ENCODE measurements at places on chromosomes 11 and 22.

- DNase-seq = no peak
These were observed 19.6 kb upstream of the OR8D2 start for GRCh38 chr11:124339396-124340141.

GRCh38 chr11:75328426-75329277 is 22.8 kb downstream of the ARRB1 start:
- peak; percentile 27 for DNase-seq

DNA sequence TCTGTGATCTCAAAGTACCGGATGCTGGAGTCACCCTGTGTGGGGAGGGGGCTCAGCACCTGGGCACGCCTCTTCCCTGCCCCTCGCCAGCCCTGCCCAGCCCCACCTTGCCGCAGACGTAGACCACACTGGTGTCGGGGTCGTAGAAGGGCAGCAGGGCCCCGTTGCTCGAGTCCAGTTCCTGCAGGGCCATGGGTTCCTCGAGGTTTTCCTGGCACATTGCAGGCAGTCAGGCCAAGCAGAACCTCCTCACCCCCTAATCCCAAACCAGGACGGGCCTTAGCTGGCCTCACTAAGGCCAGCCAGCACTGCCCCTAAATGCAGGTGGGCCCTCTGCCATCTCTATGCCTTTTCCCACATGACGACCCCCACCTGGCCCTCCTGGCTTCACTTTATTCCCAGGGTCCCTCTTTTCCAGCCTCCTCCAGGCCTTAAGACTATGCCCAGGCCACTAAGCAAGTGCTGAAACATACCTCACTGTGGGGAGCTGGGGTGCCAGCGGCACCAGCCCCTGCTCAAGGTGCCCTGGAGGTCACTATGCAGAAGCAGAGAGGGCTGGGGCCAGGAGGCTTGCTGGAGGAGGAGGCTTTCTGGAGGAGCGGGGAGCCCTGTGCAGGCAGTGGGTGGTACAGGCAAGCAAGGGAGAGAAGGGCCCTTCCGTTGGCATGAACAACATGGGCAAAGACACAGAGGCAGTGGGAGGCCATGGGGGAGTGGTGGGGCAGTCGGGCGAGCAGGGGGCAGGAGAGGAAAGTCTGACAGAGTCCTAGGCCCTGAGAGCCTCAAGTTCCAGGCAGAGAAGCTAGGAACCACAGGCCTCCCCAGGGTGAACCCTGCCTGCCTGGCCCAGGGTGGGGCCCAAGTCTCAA is 2.8 kb downstream of the CORO1B start:
- DNase-seq = no peak

DNA sequence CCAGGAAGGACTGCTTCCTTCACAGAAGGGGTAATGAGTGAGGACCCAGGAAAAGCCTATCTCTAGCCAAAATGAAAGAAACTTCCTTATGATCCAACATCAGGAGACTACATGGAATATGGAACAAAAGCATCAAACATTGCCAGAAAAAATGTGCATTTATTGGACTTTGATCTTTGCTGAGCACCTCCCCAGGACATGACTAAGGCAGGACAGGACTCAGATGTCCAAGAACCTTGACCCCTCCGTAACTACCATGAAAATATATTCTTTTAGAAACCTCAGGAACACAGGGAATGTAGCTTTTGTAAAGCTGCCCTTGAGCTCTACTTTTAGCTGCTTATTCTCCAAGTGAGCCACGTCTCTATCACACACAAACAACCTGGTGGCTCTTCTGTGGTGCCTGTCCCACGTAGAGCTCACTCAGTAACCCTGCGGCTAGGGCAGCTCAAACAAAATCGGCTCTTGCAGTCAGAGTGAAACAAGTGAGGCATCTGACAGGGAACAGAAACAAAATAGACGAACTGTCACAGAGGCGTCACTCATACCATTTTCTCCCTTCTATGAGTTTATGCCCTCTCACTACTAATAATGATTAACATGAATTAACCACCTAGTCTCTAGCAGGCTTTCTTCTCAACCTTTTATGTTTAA is 471.5 kb upstream of the API5 start:
- no peak for DNase-seq

DNA sequence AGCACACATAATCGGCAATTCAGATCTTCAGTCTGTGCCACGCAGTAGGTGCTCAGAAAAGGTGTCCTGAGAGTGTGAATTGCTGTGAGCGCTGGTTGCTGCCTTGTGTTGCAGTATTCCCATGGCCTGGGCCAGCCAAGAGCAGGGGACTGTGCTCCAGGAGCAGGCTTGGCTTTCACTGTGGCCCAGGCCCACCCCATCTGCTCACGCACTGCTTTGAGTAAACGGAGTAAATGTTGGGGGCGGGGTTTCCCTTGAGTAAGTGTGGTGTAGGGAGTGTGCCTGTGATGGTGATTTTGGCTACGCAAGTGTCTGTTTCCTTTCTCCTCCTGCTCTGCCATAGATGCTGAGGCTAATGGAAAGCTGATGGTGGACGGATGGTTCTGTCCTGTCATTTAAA is 2.3 kb downstream of the CTTN start:
- DNase-seq = no peak

GRCh38 chr11:26527685-26528084 is 44.4 kb downstream of the MUC15 start:
- DNase-seq = no peak

GRCh38 chr11:116641561-116642045 is 131.2 kb downstream of the BUD13 start:
- DNase-seq = no peak

GRCh38 chr11:35098855-35099254 is 40.1 kb upstream of the CD44 start:
- no peak for DNase-seq

DNA sequence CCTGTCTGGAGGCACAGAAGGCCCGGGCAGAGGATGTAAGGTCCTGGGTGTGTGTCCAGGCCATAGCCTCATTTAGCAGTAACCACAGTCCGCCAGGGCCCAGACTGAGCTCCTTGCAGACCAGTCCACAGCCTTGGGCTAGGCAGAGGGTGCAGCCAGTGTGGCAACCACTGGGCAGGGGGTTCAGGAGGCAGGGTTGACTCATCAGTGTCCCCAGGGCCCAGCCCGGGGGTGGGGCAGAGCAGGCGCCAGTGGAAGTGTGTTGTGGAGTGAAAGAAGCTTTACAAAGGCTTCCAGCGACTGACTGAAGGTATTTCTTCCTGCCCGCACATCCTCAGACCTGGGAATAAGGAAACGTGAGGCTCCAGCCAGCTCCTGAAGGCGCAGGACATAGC is 27.7 kb upstream of the WNT11 start:
- DNase-seq = no peak

- no peak for DNase-seq
These were observed 35.9 kb upstream of the HORMAD2 start for GRCh38 chr22:30044369-30044768.

DNA sequence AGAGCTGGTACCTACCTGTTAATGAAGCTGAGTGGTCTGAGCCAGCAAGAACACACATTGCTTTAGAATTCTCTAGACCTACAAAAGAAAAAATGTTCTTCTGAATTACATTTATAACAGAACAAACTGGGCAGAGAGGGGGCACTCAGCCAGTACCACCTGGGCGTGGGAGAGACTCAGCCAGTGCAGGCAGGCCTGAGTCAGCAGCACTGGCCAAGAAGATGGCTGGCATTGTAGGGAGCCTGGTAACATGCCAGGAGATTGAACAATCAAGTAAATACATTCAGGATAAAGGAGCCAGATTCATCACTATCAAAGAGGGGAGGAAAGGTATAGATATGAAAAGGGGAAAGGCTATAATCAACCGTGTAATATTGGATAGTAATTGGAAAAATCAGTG is 19.9 kb downstream of the SERGEF start:
- DNase-seq = no peak

GRCh38 chr11:74248469-74248868 is 63.0 kb downstream of the P4HA3 start:
- DNase-seq = no peak

DNA sequence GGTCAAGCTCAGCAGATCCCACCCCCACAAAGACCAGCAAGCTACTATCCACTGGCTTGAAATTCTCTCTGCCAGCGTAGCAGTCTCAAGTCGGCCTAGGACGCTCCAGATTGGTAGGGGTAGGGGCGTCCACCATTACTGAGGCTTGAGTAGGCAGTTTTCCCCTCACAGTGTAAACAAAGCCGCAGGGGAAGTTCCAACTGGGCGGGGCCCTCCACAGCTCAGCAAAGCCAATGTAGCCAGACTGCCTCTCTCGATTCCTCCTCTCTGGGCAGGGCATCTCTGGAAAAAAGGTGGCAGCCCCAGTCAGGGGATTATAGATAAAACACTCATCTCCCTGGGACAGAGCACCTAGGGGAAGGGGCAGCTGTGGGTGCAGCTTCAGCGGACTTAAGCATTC is 1064.9 kb upstream of the TENM4 start:
- no peak for DNase-seq

GRCh38 chr22:39388261-39389011 is 11.1 kb upstream of the TAB1 start:
- peak; percentile 28 for DNase-seq

DNA sequence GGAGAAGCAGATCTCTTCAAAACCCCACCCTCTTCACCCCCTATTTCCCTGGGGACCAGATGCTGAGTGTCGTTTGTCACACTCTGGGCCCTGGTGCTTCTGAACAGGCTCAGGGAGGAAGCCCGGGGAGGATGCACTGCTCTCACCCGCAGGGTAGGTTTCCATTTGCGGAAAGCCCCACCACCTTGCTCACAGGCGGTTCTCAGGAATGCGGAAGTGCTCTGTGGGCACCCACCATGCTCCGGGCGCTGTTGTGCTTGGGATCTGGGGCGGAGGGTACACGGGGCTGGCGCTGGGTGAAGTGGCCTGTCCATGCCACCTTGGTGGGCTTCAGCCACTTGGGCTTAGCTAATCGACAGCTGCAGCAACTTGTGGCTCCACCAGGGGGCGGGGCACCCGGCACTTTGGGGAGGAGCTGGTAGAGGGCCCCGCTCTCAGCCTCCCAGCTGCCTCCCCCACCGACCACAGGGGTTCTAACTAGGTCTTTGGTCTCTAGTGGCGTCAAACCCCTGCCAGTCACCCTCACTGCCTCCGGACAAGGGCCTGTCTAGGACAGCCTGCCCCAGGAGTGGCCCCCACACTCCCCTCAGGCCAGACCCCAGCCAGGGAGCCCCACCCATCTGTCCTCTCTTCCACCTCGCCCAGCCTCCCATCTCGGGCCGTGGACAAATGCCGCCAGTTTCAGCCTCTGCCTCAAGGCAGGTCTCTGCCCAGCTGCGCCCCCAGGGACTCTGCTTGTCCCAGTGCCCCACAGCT is 7.4 kb downstream of the NDUFV1 start:
- peak; percentile 74 for DNase-seq

DNA sequence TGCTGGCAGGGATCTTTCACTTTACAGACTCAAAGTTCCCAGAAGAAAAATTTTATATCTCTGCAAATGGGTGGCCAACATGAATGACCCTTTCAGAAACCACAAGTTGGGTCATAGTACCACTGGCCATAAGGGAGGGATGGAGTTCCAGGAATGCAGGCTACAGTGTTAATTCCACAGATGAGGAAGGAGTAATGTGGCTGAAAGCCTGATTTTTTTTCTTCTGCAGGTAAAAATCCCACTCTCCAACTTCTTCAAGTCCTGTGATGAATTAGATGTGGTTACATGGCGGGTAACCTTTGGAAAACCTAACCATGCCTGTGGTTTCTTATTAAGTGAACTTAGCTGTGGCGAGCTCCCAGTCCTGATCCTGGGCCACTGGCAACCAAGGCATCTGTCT is 103.2 kb downstream of the SLC1A2 start:
- no peak for DNase-seq

GRCh38 chr11:112437096-112437495 is 176.4 kb upstream of the PLET1 start:
- no peak for DNase-seq

GRCh38 chr22:26679003-26679629 is 21.7 kb downstream of the MIAT start:
- DNase-seq = no peak

GRCh38 chr11:235609-235996 is 539 bp downstream of the SIRT3 start:
- peak; percentile 48 for DNase-seq

GRCh38 chr11:117520201-117520600 is 192.5 kb downstream of the CEP164 start:
- DNase-seq = no peak

- DNase-seq = no peak
These were observed 1394.7 kb downstream of the BRD1 start for GRCh38 chr22:48432781-48433518.

DNA sequence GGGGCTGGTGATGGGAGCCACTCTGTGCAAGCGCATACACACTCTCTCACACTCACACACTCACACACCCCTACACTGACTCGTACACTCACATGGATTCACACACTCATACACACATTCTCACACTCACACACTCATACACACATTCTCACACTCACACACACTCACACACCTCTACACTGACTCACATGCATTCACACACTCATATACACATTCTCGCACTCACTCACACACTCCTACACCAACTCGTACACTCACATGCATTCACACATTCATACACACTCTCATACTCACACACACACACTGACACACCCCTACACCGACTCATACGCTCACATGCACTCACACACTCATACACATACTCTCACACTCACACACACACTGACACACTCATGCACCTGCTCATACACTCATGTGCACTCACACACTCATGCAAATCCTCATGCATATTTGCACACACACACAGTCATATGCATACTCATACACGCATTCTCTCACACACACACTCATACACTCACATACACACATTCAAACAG is 5.1 kb downstream of the KRTAP5-11 start:
- no peak for DNase-seq

DNA sequence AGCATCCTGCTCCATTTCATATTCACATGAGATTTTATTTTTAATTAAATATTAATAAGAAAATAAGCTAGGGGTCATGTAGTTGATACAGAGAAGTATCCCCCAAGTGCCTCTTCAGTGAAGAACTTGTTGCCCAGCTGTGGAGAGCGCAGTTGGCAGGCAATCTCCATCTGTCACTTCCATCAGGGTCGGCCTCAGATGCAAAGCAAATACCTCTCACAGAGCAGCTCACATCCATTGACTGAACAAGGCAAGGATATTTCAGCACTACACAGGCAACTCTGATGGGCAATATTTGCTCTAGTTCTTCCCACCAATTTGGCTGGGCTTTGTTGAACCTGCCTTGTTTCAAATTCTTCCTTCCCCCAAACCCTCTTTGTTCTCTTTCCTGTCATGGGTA is 129.4 kb downstream of the NOX4 start:
- DNase-seq = no peak

- no peak for DNase-seq
These were observed 12.1 kb upstream of the APOA1 start for GRCh38 chr11:116849486-116849885.

DNA sequence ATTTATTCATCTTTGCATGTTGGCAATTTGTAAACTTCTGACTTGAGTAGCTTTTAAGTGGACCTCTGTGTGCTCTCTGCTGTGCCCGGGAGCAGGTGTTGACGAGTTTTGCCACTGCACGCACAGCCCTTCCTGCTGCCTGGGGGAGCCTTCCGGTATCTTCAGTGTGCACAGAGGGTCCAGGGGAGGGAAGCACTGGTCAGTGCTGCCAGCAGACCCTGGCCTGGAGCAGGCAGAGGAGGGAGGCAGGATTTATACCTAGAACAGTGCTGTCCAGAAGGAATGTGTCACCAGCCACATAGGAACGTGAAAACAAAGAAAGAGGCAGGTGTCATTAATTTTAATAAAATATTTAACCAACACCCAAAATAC is 403.6 kb downstream of the TBC1D22A start:
- DNase-seq = no peak

Data from stimulated activated CD8-positive, alpha-beta memory T cell treated with anti-CD3 and anti-CD28 coated beads, Interleukin-4, amount 100 ng/mL, for 4 hours (primary cell).